SJCRH30 (cell line): ENCODE measurements at places on chromosomes 5 and 9. TPM values are rescaled to one million over a fixed set of nuclear protein-coding genes. Genes with fewer than 3 reads are reported as not detected.

GRCh38 chr5:107888541-107888940, 217.8 kb upstream of the EFNA5 start:
- H3K4me1 ChIP-seq = no peaks in the 10 kb centered on the region
- H3K4me3 ChIP-seq = no peak overlapping the region
- H3K27me3 ChIP-seq = no peaks in the 10 kb centered on the region
- no peaks in the 10 kb centered on the region for H3K36me3 ChIP-seq

DNA sequence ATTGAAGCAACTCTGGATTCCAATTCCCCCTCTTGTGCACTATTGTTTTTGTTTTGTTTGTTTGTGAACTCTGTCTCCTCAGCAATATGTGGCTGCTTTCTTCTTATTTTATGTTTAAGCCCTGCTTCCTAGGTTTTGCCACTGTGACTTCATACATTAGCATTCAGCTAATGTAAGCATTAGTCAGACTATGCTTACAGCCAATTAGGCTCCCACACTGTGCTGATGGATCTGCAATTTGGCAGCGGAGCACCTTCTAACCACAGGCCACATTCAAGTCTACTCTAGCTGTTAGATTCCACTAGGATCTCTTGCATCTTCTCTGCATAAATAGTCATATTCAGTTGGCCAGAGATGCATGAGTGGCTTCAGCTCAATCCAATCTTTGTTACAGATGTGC, 9.6 kb upstream of the BICD2 start:
- H3K36me3 ChIP-seq = no peaks in the 10 kb centered on the region
- H3K4me1 ChIP-seq = no peaks in the 10 kb centered on the region
- H3K4me3 ChIP-seq = no peak overlapping the region
- DNase-seq = no peak
- no peaks in the 10 kb centered on the region for H3K27me3 ChIP-seq

DNA sequence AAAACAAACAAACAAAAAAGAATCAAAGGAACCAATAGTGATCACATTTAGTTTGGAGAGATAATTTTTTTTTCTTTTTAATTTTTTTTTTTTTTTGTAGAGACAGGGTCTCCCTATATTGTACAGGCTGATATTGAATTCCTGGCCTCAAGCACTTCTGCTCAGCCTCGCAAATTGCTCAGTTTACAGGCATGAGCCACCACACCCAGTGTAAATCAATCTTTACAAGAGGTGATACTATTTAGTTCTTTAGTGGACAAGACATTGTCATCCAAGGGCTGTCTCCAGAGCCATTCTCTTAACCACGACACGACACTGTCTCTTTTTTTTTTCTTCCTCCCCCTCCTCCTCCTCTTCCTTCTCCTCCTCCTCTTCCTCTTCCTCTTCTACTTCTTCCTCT, 29.6 kb downstream of the ERAP2 start:
- DNase-seq = no peak
- no peak overlapping the region for H3K27ac ChIP-seq
- H3K36me3 ChIP-seq = no peaks in the 10 kb centered on the region
- no peak overlapping the region for H3K4me3 ChIP-seq

DNA sequence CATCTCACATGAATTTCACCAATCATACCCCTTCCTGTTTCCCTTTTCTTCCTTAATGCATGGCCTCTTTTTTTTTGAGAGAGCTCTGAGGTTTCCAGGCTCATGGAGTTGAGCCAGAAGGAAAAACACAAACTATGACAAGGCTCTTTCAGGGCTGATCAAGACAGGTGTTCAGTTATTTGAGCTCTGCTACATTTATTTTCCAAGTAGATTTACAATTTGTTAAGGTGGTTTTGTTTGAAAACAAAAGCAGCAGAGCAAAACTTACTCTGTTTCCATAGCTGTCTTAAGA, 62.4 kb upstream of the IL7R start:
- no peak for DNase-seq
- H3K4me3 ChIP-seq = no peak overlapping the region
- H3K27me3 ChIP-seq = no peaks in the 10 kb centered on the region
- no peak overlapping the region for H3K27ac ChIP-seq
- H3K36me3 ChIP-seq = no peaks in the 10 kb centered on the region

DNA sequence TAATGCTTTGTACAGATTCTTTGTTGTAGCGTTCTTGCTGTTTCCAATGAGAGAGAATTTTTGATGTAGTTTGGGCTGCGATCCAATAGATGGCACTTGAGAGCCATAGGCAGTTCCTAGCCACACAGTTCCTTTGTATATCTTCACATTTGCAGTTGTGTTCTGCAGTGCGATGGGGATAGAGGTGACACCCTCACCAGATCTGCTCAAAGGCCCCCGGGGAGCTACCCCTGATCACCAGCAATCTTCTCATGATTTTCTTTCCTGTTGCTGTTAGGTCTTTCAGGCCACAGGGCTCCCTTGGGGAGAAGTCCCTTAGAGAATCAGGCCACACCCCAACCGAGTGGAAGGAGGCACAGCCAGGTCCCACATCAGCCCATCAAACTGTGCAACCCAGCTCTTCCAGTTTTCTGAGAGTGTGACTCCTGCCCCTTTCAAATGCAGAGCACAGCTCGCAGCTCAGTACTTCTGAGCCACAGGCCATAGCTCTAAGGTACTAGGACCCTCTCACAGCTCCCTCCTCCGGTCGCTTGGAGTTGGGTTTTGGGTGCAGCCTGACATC, 353.7 kb downstream of the SLCO4C1 start:
- no peak overlapping the region for H3K27ac ChIP-seq
- no peaks in the 10 kb centered on the region for H3K27me3 ChIP-seq
- DNase-seq = peak; percentile 19
- H3K36me3 ChIP-seq = no peaks in the 10 kb centered on the region
- H3K4me3 ChIP-seq = no peak overlapping the region
- H3K4me1 ChIP-seq = no peaks in the 10 kb centered on the region

GRCh38 chr5:76305269-76305668, 97.8 kb upstream of the IQGAP2 start:
- DNase-seq = no peak
- no peaks in the 10 kb centered on the region for H3K27me3 ChIP-seq
- H3K27ac ChIP-seq = no peak overlapping the region
- H3K36me3 ChIP-seq = no peaks in the 10 kb centered on the region
- no peaks in the 10 kb centered on the region for H3K4me1 ChIP-seq

- DNase-seq = peak; percentile 64
- peak overlapping the region; percentile 34; the same call in 1 of the 2 replicates for H3K27ac ChIP-seq
- no peak overlapping the region for H3K4me3 ChIP-seq
- H3K4me1 ChIP-seq = peaks cover 13% of the 10 kb centered on the region
- H3K36me3 ChIP-seq = no peaks in the 10 kb centered on the region
Observed at GRCh38 chr5:126732716-126733115, 44.2 kb upstream of the LMNB1 start.

DNA sequence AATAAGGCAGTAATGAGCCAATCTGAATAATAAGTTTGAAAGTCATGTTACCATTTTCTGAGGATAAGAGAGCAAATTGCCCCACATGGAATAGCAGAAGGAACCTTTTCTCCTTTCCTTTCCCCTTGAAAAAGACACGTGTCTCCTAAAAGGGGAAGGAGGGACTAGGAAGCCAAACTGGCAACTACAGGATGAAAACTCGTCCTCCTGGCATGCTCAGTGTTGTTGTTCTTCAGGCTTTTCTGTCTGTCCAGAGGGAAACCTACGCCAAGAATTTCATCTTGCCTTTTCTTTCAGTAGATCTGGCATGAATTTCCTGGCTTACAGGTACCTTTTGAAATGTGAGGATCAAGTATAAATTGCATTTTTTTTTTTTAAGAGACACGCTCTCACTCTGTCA, 355.9 kb upstream of the TLE4 start:
- H3K4me3 ChIP-seq = no peak overlapping the region
- no peak overlapping the region for H3K27ac ChIP-seq
- no peak for DNase-seq

- no peak for DNase-seq
- H3K4me3 ChIP-seq = no peak overlapping the region
- H3K4me1 ChIP-seq = peaks cover 31% of the 10 kb centered on the region
- no peaks in the 10 kb centered on the region for H3K36me3 ChIP-seq
Observed at GRCh38 chr9:115941561-115942315, 211.9 kb upstream of the PAPPA start.

- H3K4me3 ChIP-seq = no peak overlapping the region
- no peak overlapping the region for H3K27ac ChIP-seq
- 0 out of 2 replicates have a peak, but pooled peaks cover 4% of the 10 kb centered on the region for H3K27me3 ChIP-seq
- H3K36me3 ChIP-seq = no peaks in the 10 kb centered on the region
Observed at GRCh38 chr9:91006046-91006445, 204.4 kb downstream of the SYK start.

GRCh38 chr5:168123631-168124528, 167.6 kb upstream of the WWC1 start:
- no peaks in the 10 kb centered on the region for H3K27me3 ChIP-seq
- peaks cover 7% of the 10 kb centered on the region for H3K4me1 ChIP-seq
- no peak for DNase-seq
- no peak overlapping the region for H3K4me3 ChIP-seq

- no peaks in the 10 kb centered on the region for H3K36me3 ChIP-seq
- H3K4me1 ChIP-seq = no peaks in the 10 kb centered on the region
- no peak overlapping the region for H3K27ac ChIP-seq
- no peak for DNase-seq
- no peak overlapping the region for H3K4me3 ChIP-seq
- no peaks in the 10 kb centered on the region for H3K27me3 ChIP-seq
Observed at GRCh38 chr9:83034587-83034986, 28.4 kb downstream of the RASEF start.

- H3K4me3 ChIP-seq = no peak overlapping the region
- H3K36me3 ChIP-seq = no peaks in the 10 kb centered on the region; the same call in 1 of the 2 replicates
- H3K27ac ChIP-seq = no peak overlapping the region
- no peaks in the 10 kb centered on the region for H3K27me3 ChIP-seq
- peak; percentile 22 for DNase-seq
Observed at GRCh38 chr5:111478266-111478665, 34.1 kb downstream of the STARD4 start.

- no peak for DNase-seq
- H3K27ac ChIP-seq = no peak overlapping the region
- no peak overlapping the region for H3K4me3 ChIP-seq
- H3K27me3 ChIP-seq = peaks cover 10% of the 10 kb centered on the region; the same call in 1 of the 2 replicates
Observed at GRCh38 chr5:135477613-135478066, 25.5 kb upstream of the TIFAB start.

DNA sequence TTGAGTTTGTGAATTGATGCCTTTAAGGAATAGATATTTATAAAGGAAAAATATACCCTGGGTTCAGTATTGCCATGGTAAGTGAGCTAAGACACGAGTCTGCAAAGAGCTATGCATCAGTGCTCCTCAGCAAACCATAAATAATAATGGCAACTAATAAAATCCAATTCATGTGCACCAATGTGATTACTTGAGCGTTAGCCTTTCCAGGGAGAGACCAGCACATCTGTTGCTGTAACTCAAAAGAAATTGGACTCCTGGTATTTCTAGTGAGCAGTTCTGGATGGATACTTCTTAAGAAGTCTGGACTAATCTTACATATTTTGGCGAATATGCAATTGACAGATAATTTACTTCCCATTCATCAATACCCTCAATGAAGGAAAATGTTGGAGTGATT, 373.3 kb downstream of the ARHGEF28 start:
- peak; percentile 63 for DNase-seq
- peak overlapping the region; percentile 91 for H3K27ac ChIP-seq
- peaks cover 33% of the 10 kb centered on the region for H3K4me1 ChIP-seq
- H3K36me3 ChIP-seq = no peaks in the 10 kb centered on the region
- H3K4me3 ChIP-seq = no peak overlapping the region; the same call in 1 of the 2 replicates

GRCh38 chr9:33249087-33249658, 9.2 kb downstream of the SPINK4 start:
- peaks cover 13% of the 10 kb centered on the region for H3K36me3 ChIP-seq
- no peak overlapping the region for H3K4me3 ChIP-seq
- H3K27ac ChIP-seq = no peak overlapping the region
- DNase-seq = no peak
- no peaks in the 10 kb centered on the region for H3K27me3 ChIP-seq

The DNAJC25 gene
- total RNA-seq = 14.2 and 15.1 TPM in 2 replicates

The BAAT gene
- 0.10 TPM in 2 replicates for total RNA-seq

DNA sequence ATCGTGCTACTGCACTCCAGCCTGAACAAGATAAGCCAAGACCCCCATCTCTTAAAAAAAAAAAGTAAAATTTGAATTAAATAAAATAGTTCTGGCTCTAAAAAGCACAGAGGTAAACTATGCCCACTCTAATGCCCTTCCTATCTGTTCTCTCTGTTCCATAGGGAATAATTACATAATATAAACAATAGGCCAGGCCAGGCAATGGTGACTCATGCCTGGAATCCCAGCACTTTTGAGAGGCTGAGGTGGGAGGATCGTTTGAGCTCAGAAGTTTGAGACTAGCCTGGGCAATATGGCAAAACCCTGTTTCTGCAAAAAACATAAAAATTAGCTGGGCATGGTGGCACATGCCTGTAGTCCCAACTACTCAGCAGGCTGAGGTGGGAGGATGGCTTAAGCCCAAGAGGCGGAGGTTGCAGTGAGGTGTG, 47.4 kb downstream of the MYO10 start:
- H3K4me3 ChIP-seq = no peak overlapping the region
- no peaks in the 10 kb centered on the region for H3K27me3 ChIP-seq
- H3K36me3 ChIP-seq = no peaks in the 10 kb centered on the region
- peak; percentile 40 for DNase-seq
- H3K27ac ChIP-seq = no peak overlapping the region

GRCh38 chr5:154791535-154791934, 36.4 kb downstream of the LARP1 start:
- DNase-seq = no peak
- H3K4me3 ChIP-seq = no peak overlapping the region
- H3K4me1 ChIP-seq = no peaks in the 10 kb centered on the region
- no peak overlapping the region for H3K27ac ChIP-seq

The GMCL2 gene
- not detected in 2 replicates for total RNA-seq

DNA sequence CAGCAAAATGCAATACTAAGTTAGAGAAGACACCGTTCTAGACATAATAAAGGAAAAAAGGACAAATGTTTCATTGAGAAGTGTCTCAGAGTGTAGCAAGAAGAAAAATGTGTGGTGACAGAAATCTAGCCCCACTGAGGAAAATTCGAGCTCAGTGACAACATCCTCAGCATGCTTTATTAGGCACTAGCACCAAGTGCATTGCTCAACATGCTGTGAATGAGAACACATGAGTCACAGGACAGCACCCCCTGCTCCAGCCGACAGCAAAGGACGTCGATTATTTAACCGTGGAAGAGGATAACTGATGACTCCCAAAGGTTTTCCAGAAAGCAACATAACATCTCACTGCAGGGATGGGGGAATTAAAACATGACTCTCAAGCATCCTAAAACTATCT, 182.7 kb downstream of the GNAQ start:
- H3K27me3 ChIP-seq = no peaks in the 10 kb centered on the region
- no peak overlapping the region for H3K4me3 ChIP-seq
- no peak overlapping the region for H3K27ac ChIP-seq
- DNase-seq = no peak

DNA sequence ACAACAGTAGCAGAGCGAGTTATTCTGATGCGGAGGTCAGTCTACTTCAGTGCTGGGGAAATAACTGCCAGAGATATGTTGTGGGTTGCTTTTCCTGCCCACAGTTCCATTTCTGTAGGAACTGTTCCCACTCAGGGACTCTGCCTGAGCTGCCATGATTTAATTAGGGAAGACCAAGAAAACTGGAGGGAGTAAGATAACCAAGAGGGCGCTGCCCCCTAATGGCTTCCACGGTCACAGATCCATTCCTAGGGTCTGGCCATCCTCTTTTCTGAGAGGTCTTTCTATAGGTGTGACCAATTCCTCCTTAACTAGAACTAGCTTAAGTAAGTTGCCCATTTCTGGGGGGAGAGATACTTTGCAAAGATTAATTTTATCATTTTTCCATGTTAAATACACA, 125.9 kb downstream of the APBA1 start:
- peaks cover 25% of the 10 kb centered on the region for H3K4me1 ChIP-seq
- no peak overlapping the region for H3K4me3 ChIP-seq
- H3K36me3 ChIP-seq = no peaks in the 10 kb centered on the region

The SHOC1 gene
- total RNA-seq = 0.58 and 0.85 TPM in 2 replicates

The MRPL36 gene
- total RNA-seq = 46.9 and 52.5 TPM in 2 replicates
